ENCODE measurements at places on chromosomes 4 and X.

DNA sequence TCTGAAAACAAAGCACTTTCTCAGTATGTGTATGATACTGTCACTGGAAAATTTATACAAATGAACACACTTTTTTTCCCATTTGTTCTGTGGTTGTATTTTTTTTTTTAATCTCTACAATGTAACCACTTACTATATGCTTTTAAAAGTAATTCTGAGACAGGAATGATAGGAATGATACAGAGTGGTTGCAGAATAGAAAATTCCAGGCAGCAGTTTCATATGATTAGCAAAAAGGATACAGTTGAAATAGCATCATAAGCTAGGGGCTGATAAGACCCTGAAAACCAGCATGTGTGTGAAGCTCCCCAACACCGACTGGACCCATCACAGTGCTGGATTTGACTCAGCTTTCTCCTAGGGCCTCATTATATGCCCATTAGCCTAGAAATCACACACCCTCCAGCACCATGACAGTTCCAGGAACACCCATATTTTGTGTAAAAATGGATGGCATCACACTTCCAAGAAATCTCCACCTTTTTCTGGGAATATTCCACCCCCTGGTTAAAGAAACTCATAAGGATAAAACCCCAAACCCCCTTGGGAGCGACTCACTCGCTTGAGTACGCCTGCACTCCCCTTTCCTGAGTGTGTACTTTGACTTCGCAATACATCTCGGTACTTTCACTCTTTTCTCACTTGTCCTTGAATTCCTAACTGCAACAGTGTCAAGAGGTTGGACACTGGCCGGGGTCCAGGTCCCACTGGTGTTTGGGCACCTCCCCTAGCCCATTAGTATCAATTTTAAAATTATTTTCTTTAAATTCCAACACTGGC, 77.4 kb upstream of the AGA start:
- DNase-seq: no peak

- DNase-seq: no peak
Observed at GRCh38 chr4:172751550-172751949, 417.1 kb upstream of the GALNT7 start.

- no peak for DNase-seq
Observed at GRCh38 chrX:105773801-105774200, 48.5 kb upstream of the NRK start.

DNA sequence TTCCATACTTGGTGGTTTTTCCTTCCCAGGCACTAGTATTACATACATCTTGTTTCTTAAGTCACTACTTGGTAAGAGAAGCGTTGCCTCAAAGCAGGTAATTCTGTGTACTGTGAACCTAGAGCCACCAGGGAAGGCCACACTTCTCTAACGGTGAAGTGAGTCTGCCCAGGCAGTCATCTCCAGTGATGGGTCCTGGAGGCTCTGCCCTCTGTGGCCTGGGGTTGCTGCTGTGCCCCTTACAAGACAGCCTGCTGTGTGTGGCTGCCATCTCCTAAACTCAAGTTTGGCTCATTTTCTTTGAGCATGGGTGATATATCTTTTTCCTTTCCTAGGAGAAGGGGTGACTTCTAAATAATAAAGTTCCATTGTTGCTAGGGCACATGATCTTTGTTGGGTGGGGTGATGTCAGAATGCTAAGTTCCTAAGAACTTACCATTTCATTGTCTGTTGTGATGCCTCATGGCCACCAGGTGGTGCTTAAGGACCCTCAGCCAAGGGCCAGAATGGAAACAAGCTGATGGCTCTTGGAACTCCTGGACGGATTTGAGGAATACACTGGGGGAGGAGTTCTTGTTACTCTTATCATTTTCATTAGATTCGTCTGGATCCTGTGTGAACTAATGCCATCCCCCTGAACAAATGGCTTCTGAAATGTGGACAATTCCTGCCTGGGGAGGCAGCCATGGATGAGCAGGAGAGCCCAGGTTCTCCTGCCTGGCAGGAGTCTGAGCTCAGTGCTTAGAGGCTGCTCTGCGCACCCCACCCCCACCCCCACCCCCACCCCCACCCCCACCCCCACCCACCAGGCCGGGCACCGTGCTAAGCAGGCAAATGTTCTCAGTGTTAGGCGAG, 41.1 kb upstream of the WDR1 start:
- no peak for DNase-seq

DNA sequence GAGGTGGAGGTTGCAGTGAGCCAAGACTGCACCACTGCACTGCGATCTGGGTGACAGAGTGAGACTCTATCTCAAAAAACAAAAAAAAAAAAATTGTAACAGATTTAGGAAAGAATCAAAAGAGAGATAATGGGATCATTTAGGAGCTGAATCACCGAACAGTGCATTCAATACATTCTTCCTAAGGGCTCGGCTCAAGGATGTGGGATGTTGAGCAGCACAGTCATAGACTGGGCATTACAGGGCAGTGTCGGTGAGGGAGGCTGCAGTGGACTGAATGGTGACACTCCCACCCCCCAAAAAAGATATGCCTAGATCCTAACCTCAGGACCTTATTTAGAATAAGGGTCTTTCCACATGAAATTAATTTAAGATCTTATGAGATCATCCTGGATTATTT, 70.0 kb downstream of the EVC2 start:
- no peak for DNase-seq

DNA sequence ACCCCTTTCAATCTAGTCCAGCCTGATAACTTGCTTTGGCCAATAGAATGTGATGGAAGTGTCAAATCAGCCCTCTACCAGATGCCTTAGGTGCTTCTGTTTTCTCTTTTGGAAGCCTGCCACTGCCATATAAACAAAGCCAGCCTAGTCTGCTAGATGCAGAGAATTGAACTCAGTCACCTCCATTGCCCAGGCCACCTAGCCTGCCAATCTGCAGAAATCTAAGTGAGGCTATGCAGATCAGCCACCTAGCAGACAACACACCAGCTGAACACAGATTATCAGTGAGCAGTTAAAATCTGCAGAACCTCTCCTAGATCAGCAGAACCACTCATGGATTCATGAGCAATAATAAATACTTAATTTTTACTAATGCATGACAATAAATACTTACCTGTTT, 1108.2 kb downstream of the PCDH18 start:
- no peak for DNase-seq

GRCh38 chrX:261919-262352, 19.2 kb upstream of the PLCXD1 start:
- DNase-seq: no peak

DNA sequence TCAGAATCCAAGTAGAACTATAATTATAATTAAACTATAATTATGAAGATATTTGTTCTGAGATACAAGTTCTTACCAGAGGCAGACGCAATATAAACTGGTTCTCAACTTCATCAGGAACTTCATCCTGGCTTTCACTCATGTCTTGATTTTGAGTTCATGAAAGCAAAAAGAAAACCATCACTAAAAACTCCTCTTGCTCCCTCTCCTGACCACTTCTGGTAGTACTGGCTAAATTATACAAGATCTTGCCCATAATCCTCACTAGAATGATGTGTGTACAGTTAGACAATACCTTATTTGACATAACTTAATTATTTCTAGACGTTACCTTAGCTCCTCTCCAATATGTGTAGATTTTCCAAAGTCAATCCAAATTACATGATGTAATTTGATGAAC, 3.7 kb downstream of the TAF7L start:
- no peak for DNase-seq

GRCh38 chr4:90127223-90127705, at the start of gene CCSER1:
Gene CCSER1 (plus strand): TSS chr4:90127394.
- no peak for DNase-seq

DNA sequence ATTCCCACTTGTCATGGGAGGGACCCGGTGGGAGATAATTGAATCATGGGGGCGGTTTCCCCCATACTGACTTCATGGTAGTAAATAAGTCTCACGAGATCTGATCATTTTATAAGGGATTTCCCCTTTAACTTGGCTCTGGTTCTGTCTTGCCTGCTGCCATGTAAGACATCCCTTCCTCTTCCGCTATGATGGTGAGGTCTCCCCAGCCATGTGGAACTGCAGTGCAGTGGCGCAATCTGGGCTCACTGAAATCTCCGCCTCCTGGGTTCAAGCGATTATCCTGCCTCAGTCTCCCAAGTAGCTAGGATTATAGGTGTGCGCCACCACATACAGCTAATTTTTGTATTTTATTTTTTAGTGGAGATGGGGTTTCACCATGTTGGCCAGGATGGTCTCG, 2.9 kb downstream of the HPGDS start:
- DNase-seq: no peak

- no peak for DNase-seq
Observed at GRCh38 chr4:75338352-75338880, 175.8 kb downstream of the RCHY1 start.

DNA sequence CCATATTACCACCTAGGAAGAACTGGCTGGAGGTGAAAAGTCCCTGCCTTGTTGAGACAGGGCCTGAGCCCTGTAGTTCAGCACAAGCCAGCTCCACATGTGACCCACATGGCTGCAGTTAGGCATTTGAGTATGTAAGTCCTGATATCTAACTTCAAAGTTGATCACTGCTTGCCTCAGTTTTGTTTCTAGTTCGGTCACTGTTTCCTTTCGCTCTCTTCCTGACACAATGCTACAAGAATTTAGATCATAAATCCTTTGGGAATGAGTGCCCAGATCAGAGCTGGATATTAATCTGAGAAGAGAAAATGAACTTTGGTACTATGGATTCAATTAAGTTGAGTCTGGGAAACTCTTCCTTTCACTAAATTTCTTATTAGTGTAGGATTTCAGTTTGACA, 48.4 kb downstream of the AKAP4 start:
- DNase-seq: no peak

DNA sequence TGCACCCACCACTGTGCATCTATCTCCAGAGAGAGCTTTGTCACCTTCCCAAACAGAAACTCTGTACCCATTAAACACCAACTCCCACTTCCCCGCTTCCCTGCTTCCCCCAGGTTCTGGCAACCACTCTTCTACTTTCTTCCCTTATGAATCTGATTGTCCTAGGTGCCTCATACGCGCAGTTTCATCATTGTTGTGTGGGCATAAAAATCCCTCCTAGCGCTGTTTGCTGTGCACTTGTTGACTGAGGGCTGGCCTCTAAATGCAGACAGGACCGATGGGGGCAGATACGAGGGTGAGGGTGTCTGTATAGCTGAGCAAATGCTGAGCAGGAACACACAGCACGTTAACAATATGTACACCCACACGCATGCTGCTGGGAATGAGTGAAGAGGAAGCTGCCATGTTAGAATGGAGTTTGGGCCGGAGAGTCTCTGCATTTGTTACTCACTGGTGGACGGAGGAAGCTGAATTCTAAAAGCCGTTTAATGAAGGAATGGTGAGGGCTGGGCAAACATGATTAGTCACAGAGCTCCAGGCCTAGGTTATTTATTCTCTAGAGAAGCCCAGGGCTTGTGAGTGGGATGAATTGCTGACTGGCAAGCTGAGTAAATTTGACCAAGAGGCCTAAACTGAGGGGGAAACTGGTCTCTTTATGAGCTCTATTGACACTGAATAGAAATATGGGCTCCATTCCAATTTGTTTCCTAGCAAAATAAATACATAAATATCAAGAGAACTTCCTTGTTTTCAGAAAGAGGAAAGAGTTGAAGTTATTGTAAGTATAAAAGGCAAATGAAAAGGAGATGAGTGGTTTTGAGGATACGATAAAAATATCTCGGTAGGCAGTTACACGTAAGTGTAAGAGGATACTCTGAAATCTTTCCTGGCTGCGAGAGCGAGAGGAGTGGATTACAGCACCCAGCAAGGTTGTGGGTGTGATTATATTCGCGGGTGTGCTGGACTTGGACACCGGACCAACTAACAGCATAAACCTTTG, 95.9 kb upstream of the RPS6KA3 start:
- DNase-seq: no peak

DNA sequence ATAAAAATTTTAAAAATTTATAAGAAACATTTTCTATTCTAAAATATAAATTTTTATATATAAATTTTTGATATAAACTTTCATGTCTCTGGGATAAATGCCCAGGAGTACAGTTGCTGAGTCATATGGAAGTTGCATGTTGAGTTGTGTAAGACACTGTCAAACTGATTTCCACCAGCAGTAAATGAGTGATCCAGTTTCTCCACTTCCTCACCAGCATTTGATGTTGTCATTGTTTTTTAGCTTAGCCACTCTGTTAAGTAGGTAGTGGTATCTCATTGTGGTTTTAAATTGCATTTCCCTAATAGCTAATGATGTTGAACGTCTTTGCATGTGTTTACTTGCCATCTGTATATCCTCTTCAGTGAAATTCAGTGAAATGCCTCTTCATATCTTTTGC, 66.5 kb downstream of the MAMLD1 start:
- no peak for DNase-seq

- no peak for DNase-seq
Observed at GRCh38 chr4:15714646-15715435, 12.0 kb downstream of the BST1 start.

- DNase-seq: no peak
Observed at GRCh38 chr4:20386906-20387305, 135.2 kb downstream of the SLIT2 start.

DNA sequence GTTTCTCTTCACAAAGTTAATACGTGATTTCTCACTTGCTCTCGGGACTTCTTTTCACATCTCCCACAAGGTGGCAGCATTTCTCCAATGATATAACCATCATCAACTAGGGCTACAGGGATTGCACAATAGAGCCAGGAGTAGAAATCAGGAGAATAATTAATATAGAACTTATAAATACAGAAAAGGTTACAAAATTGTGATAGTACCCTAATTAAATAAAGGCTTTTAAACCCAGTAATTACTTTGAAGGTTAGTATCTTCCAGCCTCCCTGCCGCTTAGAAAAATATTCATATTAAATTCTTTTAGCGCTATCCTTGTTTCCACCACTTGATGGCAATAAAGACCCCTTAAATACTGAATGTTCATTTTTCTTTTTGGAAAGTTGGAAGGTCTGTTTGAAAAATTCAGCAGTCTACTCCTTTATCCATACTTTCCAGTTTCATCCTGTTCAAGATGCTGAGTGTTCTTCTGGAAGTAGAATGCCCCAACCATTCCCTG, 65.8 kb downstream of the RASGEF1B start:
- DNase-seq: no peak

DNA sequence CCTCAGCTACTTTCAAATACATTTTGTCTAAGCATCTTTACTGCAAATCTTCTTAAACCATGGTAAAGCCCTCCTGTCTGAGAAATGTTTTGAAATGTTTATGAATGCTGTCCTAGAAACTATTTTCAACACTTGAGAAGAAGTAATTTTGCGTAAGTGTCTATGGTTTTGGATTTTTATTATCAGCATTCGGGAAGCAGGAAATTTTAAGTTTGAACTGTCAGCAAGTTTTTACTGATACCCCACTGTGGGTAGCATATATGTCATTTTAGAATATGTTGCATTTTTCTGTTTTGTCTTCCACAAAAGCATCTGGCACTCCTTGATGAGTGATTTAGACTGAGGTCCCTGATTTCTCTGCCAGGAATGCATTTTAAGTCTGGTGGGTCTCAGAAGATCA, 302.4 kb upstream of the GIMD1 start:
- DNase-seq: no peak
